C1 segment of cervical spinal cord (tissue), 14 donors: ENCODE measurements at places on chromosomes 6 and 20.

- DNase-seq: no peak
These were observed 2.3 kb downstream of the FILIP1 start for GRCh38 chr6:75491291-75491690.

GRCh38 chr6:111673937-111674336 lies 68.3 kb upstream of the TRAF3IP2 start:
- DNase-seq: no peak

- no peak for DNase-seq
These were observed at the start of gene COL21A1 for GRCh38 chr6:56246881-56247653. Gene COL21A1, minus strand, starts transcription at chr6:56247580. Its CDS starts 64,962 bp downstream, at chr6:56182618.

- DNase-seq: no peak
These were observed 21.7 kb downstream of the CPNE1 start for GRCh38 chr20:35643045-35643444.

- no peak for DNase-seq
These were observed 2.7 kb downstream of the PRICKLE4 start for GRCh38 chr6:41783106-41783780.

DNA sequence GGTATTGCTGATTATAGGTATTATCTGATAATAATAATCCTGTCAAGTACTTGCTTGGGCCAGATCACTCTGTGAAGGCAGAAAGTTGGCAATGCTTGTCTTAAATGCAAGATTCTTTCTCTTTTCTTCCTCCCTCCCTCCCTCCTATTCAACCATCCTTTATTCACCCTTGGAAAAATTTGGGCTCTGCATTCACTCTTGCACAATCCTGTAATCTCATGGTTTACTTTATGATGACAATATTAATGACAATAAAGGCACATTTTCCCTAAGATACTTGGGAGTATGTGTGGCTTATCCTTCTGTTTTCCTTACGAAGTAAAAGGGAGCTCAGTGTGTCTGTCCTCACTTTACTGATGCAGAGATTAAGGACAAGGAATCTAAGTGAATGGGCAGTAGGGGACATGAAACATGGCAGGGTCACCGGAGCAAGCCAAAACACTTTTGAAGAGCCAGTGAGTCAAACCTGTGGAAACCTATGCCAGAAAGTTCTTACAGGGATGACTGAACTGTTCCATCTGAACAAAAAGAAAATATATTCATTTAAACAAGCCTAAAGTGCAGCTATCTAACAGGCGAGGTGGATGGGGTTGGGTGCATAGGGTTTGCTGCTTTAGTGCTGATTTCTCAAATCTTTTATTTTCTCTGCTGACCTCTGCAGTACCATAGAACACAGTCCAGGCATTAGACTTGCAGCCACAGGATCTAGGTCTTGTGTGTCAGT lies 14.6 kb upstream of the RIPOR2 start:
- no peak for DNase-seq

- no peak for DNase-seq
These were observed 131.6 kb upstream of the ESR1 start for GRCh38 chr6:151675746-151676459.

DNA sequence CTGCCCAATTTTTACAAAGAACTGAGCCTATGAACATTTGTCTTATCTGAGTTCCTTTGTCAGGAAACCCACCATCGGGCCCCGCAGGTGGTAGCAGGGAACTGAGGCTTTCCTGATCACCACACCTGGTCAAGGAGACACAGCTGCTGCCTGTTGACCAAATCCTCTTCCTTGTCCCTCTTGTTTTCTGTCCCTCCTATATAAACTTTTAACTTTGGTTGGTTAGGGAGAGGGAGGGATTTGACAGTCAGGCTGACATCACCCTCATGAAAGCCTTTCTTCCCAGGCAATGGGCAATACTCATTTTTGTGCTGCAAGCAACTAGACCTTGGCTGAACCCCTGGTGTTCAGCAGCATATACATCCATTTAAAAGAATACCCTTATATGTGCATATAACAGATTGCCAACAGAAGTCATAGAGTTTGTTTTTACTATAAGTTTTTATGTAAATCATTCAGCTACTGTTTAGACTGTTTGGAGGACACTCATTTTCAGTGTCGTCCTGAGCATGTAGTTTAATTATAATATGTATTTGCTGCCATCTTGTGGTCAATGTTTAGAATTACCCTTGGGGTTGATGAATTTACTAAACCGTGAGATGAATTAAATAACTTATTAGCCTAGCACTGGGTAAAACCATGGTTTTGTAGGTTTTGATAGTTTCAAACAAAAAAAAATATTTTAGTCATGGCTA lies 17.0 kb downstream of the CRISP1 start:
- no peak for DNase-seq

DNA sequence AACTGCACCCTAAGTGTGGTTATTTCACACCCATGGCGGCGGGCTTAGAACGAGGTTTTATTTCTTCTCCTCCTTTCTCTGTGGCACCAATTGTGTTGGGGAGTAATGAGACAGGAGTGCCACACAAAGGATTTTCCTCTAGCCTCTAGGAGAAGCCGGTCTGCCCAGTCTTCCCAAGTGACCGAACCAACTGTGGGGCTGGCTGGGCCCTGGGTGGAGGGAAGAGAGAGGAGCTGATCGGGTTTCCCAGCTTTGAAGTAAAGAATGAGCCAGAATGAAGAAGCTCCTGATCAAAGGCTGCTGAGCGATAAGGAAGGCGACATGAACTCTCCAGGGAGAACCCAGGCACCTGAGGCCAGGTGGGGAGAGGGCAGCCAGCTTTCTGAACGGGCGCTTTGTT lies 616.0 kb upstream of the BTBD3 start:
- no peak for DNase-seq

- DNase-seq: no peak
These were observed 1279.0 kb upstream of the MAP3K7 start for GRCh38 chr6:91865889-91866288.

DNA sequence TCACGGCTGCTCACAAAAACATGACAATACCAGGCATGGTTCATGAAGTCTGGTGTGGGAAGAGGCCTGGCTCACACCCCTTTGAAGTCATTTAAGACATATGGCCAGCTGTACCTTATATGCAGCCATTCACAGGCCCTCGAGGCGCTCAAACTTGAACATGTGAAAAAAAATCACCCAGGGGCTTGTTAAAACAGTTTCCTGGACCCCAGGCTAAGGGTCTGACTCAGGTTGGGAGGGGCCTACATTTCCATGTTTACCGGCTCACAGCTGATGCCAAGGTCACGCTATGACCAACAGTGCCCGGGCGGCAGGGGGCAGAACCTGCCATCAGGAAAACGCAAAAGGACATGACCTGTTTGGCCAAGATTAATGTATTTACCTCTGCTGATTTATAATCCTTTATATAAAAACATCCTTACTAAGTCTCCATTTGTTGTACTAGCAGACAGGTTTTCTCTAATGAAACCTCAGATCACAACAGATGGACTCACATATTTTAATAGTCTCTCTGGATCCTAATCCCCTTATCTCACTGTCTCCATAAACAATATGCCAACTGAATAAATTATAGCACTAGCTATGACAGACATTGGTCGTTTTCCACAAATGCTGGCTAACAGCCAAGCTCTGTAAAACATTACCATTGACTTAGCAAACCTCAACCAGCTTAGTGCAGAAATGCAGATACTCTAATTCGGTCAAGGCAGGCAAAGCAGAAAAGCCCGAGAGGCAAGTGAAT lies 19.9 kb downstream of the EZR start:
- no peak for DNase-seq

DNA sequence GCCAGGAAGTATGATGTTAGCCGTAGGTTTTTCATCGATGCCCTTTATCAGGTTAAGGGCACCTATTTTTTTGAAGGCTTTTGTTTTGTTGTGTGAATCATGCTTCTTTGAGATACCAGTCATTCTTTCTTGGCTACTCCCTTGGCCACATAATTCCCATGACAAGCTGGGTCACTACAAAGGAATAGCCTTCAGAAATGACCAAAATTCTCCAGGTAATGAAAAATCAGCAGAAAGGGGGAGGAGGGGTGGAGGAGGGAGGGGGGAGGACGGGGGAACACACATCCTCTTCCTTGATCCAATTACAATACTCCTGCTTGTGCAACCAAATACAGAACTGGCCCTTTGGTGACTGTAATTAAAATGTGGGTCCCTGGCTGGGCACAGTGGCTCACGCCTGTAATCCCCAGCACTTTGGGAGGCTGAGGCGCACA lies 21.7 kb upstream of the TGM2 start:
- DNase-seq: no peak

GRCh38 chr6:168662301-168662936 lies 221.4 kb downstream of the SMOC2 start:
- no peak for DNase-seq

- DNase-seq: no peak
These were observed 6.1 kb downstream of the IRF4 start for GRCh38 chr6:397604-398003.

- DNase-seq: no peak
These were observed 226.2 kb downstream of the HIVEP2 start for GRCh38 chr6:142718667-142719191.

DNA sequence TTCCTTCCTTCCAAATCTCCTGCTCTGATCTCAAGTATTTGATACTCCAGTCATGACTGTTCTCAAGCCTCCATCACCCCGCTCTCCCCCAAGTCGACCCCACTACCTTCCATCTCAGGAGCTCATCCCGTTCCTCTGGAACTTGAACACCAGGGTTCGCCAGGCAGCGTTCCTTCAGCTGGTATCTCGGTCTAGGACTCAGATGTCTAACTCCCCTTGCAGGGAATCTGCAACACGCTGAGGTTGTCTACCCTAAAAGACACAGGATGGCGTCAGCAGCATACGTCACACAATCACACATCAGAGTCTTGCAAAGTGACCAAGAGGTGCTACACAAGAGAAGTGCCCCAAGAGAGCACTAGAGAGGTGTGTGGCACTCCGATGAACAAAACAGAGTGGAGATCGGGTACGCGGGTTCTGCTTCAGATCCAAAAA lies 706 bp downstream of the ZNF184 start:
- peak; percentile 50 for DNase-seq

GRCh38 chr6:155349956-155350355 lies 35.7 kb upstream of the TFB1M start:
- no peak for DNase-seq

GRCh38 chr6:150069706-150070105 lies 785 bp upstream of the ULBP3 start:
- DNase-seq: no peak

- no peak for DNase-seq
These were observed at the start of gene TNF for GRCh38 chr6:31575335-31575901. Gene TNF, plus strand, starts transcription at chr6:31575565. Its CDS starts 177 bp downstream, at chr6:31575742.

- DNase-seq: no peak
These were observed 20.9 kb upstream of the STK35 start for GRCh38 chr20:2080532-2081224.

- DNase-seq: no peak
These were observed 107.2 kb upstream of the SASH1 start for GRCh38 chr6:148235446-148235845.

GRCh38 chr6:10403385-10404106 lies 11.3 kb downstream of the TFAP2A start:
- DNase-seq: no peak

- no peak for DNase-seq
These were observed 8.4 kb downstream of the MAPK13 start for GRCh38 chr6:36138667-36139066.

- no peak for DNase-seq
These were observed 141.5 kb downstream of the GMDS start for GRCh38 chr6:2103765-2104523.

- no peak for DNase-seq
These were observed 71.7 kb downstream of the RFX6 start for GRCh38 chr6:116948533-116949304.

DNA sequence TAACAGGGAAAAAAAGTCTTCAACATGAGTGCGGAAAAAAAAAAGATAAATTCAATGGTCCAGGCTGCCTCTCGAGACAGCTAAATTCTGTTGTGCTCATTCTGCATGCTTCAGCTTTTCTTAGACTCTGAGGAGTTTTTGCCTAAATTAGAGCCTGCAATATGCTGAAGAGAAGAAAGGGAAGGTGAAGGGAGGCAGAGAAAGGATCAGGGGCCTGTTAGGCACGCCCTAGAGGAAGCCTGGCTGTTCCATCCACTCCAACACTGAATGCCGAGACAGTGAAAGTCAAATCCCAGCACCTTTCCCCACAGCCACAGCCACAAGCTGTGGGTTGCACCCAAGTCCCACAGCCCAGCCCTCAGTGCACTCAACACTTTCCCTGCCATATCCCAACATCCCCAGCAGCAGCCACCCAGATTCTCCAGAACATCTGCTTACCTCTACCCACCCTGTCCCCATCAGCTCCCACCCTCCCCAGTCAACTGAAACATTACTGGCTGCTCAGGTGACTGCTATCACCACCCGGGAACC lies 37.3 kb downstream of the PREX1 start:
- no peak for DNase-seq

GRCh38 chr6:87945966-87946365 lies 101.7 kb upstream of the SPACA1 start:
- DNase-seq: no peak
